ENCODE measurements at places on chromosomes 5 and 9.

- DNase-seq = no peak
Measured at GRCh38 chr5:72543365-72543764, 36.2 kb upstream of the ZNF366 start.

- DNase-seq = no peak
Measured at GRCh38 chr9:134698587-134699342, 57.2 kb downstream of the COL5A1 start.

- no peak for DNase-seq
Measured at GRCh38 chr5:43530648-43531047, 15.7 kb upstream of the C5orf34 start.

DNA sequence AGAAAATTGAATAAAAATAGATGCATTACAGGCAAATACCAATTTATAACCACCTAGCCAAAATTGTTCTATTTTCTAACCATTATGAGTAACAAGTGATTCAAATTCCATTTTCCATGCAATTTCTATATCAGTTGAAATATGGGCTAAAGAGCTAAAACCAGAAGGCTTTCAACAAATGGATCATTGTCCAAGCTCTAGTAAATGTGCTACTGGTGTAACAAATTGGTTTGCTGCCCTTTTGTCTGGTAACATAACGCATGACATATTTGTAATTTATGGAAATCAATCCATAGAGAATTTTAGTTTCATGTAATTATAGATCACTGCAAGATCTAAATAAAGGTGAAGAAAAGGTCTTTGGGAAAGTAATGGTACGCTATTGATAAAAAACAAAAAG, 708.0 kb upstream of the GRAMD2B start:
- no peak for DNase-seq

DNA sequence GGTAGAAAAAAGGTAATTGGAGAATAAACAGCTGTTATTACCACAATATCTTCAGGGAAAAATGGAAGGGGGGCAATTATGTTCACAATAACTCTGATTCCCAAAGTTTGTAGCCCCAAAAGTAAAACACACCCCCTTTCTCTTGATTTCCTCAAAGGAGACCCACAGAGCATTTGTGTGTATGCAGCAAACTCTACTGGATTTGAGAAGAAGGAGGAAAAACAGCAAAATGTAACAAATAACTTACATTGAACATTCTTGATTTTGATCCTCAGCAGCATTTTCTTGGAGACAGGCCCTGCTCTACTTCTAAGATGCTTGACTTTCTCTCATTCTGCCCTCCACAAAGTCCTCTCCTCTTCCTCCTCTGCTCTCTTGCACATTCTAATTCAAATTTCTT, 420.8 kb upstream of the EDIL3 start:
- DNase-seq = no peak

GRCh38 chr5:53667621-53668020, 107.2 kb downstream of the NDUFS4 start:
- no peak for DNase-seq

DNA sequence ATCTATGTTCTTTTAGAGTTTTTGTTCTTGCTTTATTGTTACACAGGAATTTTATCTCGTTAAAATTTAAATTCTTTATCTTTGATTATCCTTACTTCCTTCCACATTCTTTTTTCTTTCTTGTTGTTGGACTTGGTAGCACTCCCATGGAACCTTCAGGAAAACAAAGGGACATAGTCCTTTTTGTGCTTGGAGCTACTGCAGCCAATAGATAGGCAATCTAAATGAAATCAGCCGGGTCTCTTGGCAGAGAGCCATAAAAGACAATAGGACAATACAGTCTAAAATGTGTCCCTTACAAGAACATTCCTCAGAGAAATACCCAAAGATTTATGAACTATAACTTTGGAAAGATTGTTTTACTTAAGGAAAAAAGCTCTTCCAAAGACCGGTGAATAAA, 548.1 kb upstream of the C9orf72 start:
- DNase-seq = no peak

- DNase-seq = no peak
Measured at GRCh38 chr5:31844622-31845345, 205.9 kb downstream of the PDZD2 start.

DNA sequence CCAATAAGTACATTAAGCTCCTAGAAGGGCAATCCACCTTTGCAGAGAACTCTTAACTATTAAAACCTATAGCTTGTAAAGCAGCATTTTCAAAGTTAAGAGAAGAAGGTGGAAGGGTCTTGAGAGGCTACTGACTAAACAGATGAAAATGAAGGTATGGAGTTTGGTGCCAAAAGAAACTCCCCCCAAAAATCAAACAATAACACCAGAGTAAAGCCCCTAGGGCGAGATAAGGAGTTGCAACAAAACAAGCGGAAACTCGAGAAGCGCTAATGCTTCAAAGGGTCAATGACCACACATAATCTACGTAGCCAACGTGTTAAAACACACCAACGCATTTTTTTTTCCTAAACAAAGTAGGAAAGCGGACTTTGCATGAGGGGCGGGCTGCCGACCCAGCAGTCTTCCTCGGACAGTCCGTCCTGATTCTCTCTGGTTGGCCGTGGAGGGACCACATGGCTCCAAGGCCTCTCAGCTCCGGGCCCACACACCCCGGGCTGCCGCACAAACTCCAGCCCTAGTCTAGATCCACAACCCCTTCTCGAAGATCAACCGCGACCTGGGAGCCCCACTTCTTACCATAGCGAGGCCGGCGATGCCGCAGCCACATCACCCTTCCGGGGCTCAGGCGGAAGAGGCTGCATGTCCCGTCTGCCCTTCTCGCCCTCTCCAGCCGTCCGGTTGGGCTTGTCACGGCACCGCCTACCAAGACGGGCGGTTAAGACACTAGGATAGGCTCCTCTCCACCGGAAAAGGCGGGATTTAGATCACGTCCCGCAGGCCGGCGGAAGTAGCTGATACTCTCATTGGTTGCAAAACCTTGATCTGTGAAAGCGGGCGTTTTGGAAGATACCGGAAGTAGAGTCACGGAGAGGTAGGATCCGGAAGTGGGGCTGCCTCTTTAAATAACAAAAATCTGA, at the start of the genes TMEM167A and XRCC4:
Gene TMEM167A, minus strand, starts transcription at position 653 of the 920 bp plus-strand sequence. Its CDS starts 71 bp downstream, at position 582.
Gene XRCC4, plus strand, starts transcription at position 806 of the 920 bp plus-strand sequence. CDS start 27,373 bp downstream, outside the sequence.
- peak; percentile 93 for DNase-seq

GRCh38 chr5:142977363-142978051, 207.3 kb downstream of the ARHGAP26 start:
- no peak for DNase-seq

GRCh38 chr5:167358868-167359492, 932.5 kb upstream of the WWC1 start:
- no peak for DNase-seq

DNA sequence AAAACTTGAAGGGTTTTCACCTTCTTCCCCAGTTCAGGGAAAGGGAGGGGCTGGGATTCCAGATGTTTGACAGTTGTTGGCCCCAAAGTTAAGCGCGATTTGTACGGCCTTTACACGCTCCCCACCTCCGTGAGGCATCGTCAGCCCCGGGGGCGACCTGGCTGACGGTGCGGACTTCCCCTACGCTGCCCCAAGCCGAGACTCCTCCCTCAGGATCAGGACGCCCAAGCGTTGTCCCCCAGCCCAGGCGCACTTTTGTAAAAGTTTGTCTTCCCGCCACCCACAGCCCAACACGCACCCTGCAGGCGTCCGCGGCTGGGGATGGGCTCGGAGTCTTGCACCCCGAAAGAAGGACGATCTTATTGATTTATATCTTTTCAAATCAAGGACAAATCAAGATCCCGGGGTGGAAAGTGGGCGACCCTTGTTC, 713 bp downstream of the MOB3B start:
- no peak for DNase-seq

DNA sequence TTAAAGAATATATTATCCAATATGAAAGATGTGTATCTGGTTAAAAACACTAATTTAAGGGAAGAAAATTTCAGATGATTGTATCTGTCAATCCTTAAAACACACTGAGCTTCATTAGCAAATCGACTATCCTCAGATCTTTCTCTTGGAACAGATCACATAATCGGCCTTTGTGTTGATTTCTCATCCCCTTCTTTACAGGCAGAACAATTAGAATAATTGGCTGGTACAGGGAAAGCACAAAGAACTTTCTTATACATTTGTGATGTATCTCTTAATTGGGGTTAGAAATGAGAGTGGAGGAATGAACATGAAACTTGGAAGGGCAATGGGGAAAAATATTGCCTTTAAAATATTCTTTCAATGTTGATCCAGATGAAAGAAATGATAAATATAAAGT, 662.1 kb downstream of the TLE4 start:
- DNase-seq = no peak

- no peak for DNase-seq
Measured at GRCh38 chr9:94482110-94482509, 72.8 kb upstream of the PCAT7 start.

GRCh38 chr5:173741729-173742431, 125.4 kb upstream of the BOD1 start:
- no peak for DNase-seq

- no peak for DNase-seq
Measured at GRCh38 chr9:33375841-33376321, 26.5 kb downstream of the AQP7 start.

- no peak for DNase-seq
Measured at GRCh38 chr5:176774216-176775171, 35.9 kb upstream of the UNC5A start.

DNA sequence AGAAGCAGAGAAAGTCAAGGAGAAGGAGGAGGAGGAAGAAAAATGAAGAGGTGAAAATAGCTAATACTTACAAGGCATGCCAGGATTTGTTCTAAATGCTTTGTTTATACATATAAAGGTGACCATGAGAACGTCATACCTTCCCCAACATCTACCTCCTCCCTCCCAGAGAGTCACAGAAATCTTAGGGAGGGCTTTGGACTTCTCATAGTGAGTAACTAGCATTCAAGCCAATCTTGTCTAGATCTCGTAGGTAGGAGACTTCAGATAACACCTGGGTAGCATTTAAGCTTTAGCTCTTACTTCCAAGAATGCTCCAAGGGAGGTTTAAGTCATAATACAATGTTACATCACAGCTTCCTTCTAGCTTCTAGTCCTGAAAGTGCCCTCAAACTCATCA, 36.5 kb upstream of the GPBP1 start:
- no peak for DNase-seq

- DNase-seq = no peak
Measured at GRCh38 chr9:136587145-136587943, 41.5 kb upstream of the NOTCH1 start.

DNA sequence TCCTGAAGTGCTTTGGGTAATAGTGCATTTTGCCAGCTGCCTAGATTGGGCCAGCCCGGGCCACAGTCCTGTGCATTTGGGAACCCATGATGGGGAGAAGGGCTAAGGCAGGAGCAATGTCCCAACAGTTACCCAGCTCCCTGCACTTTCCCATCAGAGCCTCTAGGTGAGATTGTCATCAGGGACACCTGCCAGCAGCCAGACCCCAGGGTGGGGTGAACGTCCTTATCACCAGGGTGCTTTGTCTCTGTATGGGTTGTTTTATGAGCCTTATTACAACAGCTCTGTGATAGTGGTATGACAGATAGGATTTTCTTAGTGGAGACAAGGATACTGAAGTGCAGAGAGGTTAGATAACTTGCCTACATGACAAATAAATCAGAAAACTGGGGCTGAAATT, 365.7 kb downstream of the OSTF1 start:
- no peak for DNase-seq

DNA sequence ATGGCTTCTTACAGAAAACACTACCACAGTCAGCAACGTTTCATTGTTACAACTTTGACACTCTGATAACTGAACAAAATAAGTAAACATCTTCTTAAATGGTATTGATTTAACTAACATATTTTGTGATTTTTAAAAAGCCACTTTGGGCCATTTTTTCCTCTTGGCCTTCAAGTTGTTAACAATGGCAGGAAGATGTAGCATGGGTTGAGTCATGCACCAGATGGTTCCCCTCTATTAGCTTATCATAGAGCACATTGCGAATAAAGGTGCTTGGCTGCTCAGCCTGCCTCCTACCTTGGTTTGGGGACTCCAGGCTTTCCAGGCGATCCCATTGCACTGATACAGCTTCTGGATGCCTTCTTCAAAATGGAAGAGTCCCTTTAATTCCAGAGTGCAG, 24.1 kb upstream of the CER1 start:
- no peak for DNase-seq

DNA sequence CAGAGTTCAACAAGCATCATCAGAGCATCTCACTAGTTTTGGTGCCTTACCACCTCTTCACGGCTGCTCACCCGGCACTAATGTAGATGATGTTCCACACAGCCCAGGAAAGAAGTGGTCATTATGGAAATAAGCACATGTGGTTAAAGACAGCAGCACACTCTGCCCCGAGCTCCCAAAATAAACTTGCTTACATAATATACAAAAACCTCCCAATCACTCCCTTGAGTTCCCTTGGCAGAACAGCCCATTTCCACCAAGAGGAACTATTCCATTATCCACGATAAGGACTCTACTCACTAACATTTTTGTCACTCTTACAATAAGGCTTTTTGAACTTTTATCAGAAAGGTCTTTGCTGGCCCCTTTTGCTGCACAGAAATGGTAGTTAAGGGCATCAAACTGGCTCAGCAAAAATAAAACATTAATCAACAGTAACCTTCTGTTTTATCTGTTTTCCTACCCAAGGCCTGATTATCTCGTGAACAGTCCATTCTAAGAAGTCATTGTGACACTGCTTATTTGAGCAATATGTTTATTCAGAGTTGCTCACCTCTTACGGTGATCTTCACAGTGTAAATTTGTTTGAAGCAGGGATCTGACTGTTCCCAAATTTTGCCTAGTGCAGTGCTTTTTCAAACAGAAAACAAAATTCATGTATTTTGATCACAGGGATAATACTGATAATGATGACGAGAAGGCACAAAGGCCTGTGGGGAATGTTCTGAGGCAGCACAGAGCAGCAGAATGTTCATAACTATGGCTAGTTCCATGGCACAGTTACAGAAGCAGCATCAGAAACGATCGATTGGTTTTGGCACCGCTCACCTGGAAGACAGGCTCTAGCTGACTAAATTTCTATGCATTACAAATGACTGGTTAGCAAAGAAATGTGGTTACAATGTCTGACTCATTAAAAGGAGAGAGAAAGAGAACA, 399.8 kb upstream of the PIK3R1 start:
- DNase-seq = no peak

DNA sequence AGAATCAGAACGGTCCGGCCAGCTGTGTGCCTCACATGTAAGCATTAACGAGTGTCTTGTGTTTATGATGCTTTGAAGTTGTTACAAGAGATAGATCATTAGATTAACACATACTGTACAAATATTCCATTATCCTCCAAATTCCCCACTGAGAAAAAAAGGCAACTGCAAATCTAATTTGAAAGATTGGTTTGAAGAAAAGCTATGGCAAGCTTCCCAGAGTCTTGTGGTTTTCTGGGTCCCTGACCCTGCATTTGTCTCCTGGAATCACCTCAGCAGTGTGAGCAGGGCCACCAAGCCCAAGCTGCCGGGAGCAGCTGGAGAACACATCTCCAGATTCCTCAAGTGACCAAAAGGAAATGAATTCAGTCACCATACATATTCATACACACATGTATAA, 36.9 kb upstream of the ADAMTS16 start:
- no peak for DNase-seq

DNA sequence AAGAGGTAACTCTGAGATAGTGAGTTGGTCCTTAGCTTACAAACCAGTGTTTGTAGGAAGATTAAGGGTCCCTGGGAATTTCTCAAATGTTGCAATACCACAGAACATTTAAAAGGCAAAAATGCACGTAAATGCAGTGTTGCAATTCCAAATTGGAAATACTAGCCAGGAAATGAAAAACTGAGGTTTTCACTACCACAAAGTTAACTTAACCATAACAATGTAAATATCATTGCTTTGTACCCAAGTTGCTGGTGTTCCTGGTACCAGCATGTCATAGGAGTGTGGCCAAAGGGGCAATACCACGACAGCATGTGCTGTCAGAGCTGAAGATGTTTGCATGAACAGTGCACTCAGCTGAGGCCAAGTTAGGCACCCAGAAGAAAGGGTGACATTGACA, 382.9 kb downstream of the GLIS3 start:
- DNase-seq = no peak

- DNase-seq = no peak
Measured at GRCh38 chr9:95313010-95313498, 4.5 kb downstream of the FANCC start.
